Central memory CD8-positive, alpha-beta T cell (primary cell): ENCODE measurements at places on chromosomes 2 and 18.

- DNase-seq = no peak
These were observed 97.2 kb upstream of the GLI2 start for GRCh38 chr2:120638450-120638849.

DNA sequence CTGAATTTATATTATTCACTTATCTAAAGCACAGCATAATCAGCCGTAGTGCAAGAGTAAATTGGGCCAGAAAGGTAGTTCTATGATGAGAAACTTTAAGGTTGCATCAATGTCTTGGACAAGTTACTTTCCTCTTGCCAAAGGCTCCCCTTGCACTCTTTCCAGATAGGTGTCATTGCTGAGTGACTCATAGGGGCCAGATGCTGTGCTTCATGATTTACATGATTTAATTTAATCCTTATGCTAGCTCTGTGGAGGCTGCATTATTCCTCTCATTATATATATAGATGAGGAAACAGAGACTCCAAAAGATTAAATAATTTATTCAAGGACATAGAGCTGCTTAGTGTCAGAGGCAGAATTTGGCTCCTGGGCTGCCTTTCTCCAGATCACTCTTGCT, 5.0 kb downstream of the CFAP221 start:
- DNase-seq = no peak

- DNase-seq = no peak
These were observed 50.4 kb downstream of the PDK1 start for GRCh38 chr2:172606285-172606684.

GRCh38 chr2:207956771-207957170, 68.6 kb downstream of the PLEKHM3 start:
- no peak for DNase-seq

DNA sequence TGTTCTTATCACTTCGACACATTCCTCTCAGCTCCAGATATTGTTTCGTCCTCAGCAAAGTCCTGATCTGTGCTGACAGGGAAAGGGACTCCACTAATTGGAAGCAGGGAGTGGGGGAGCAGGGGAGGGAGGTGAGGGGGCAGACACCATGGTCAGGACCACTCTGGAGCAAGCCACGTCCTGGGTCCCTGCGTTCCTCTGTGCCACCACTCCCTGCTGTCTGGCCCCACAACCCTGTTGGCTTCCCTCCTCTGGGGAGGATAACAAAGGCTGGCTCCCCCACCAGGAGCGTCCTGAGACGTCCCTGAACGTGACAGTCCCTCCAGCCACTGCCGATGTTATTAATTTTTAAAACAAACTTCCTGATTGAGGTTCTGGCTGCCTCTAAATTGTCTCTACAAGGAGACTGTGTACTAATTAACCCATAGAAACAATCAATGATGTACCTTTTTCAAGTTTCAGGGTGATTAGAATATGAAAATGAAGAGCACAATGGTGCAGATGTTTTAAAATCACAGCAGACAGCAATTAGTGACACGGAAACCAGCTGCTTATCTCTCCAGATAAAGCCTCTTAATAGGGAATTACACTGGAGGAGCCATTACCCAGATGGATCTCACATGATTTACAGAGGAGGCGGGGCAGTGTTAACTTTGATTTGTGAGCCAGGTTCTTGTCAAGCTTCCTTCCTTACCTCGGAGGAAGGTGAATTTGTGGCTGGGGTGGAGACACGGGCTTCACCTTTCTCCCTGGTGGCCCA, 257.5 kb downstream of the SETBP1 start:
- no peak for DNase-seq

DNA sequence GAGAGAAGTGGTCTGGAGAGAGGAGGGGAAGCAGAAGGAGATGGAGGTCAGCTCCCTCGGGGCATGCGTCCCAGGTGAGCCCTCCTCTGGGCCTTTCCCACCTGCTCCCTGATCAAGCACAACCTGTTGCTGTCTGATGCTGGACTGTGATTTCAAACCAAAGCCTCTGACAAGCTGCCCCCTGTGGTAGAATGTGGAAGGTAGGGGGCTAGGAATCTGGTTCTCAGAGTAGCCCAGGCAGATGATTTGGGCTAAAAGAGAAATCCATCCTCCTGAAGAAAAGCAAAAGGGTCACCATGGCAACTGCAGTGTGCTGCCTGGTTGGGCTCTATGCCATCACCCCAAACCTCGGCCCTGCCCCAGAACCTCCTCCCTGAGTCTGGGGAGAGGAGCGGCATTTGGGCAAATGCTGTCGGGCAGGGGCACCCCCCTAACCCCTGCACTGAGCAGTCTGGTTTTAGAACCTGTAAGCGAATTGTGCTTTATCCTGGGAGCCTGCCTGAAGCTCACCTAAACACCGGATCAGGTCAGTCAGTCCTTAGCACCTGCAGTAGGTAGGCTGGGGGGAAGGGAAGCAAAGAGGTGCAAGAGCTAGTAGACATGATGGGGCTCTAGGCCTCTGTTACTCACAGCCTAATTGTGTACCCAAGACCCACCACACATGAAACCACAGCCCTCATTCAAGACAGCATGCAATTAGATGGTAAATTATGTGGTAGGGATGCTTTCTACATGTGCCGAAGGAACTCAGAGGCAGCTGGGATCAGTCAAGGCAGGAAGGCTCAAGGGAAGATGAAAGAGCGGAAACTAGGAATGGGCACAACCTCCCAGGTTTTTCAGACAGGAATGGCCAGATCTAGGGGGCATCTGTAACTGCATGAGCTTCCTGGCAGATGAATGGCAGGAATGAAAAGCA, 83.5 kb downstream of the DNMT3A start:
- no peak for DNase-seq

- no peak for DNase-seq
These were observed 419.6 kb downstream of the DLGAP1 start for GRCh38 chr18:4035521-4035920.

GRCh38 chr2:176817061-176817565, 395.5 kb upstream of the HNRNPA3 start:
- no peak for DNase-seq

GRCh38 chr2:117086943-117087250, 727.6 kb upstream of the DDX18 start:
- DNase-seq = no peak

GRCh38 chr2:105090091-105090490, 52.2 kb downstream of the MRPS9 start:
- no peak for DNase-seq

- DNase-seq = no peak
These were observed 261.5 kb upstream of the TANK start for GRCh38 chr2:160898581-160899307.

DNA sequence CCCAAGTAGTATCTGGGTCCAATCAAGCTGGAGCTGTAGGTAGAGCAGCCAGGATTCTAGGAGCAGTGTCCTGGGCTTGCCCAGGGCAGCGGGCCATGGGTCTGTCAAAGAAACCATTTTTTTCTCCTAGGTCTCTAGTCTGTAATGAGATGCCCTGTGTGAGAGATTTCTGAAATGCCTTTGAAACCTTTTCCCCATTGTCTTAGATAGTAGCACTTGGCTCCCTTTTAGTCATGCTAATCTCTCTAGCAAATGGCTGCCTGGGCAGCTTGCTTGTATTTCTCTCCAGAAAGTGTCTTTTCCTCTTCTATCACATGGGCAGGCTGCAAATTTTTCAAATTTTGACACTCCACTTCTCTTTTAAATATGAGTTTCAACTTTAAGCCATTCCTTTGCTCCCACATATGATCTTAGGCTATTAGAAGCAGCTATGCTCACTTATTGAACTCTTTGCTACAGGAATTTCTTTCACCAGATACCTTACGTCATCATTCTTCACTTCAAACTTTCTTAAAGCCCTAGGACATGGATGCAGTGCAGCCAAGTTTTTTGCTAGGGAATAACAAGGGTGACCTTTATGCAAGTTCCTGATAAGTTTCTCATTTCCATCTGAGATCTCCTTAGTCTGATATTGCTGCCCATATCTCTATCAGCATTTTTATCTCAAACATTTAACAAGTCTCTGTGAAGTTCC, 890.2 kb upstream of the VRK2 start:
- DNase-seq = no peak

- DNase-seq = no peak
These were observed 55.4 kb downstream of the MAPRE2 start for GRCh38 chr18:35096677-35097011.

GRCh38 chr2:37774976-37775907, 103.8 kb upstream of the CDC42EP3 start:
- no peak for DNase-seq

GRCh38 chr2:147345246-147345645, 499.6 kb upstream of the ACVR2A start:
- no peak for DNase-seq

GRCh38 chr2:128734521-128735295, 416.0 kb upstream of the HS6ST1 start:
- no peak for DNase-seq

- DNase-seq = no peak
These were observed 26.9 kb downstream of the RAPGEF4 start for GRCh38 chr2:172762574-172762973.

- DNase-seq = no peak
These were observed 31.9 kb upstream of the RPIA start for GRCh38 chr2:88659538-88659915.

DNA sequence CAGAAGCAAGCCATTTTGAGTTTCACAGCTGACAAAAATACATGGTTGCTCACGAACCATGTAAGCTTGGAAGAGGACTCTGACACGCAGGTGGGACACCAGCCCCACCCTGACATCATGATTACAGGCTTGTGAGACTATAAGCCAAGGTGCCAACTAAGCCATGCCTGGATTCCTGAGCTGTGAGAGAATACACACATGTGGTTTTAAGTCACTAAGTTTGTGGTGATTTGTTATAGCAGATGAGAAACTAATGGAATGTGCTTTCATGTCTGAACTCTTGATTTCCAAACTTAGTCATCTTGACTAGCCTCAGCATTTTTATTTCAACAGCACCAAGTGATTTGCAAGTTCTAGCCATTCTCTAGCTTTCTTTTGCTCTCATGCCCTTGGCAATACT, 676.1 kb upstream of the CELF4 start:
- no peak for DNase-seq

- DNase-seq = no peak
These were observed 410.4 kb downstream of the MEIS1 start for GRCh38 chr2:66845307-66845706.

GRCh38 chr2:118667964-118668363, 179.5 kb downstream of the EN1 start:
- DNase-seq = no peak

DNA sequence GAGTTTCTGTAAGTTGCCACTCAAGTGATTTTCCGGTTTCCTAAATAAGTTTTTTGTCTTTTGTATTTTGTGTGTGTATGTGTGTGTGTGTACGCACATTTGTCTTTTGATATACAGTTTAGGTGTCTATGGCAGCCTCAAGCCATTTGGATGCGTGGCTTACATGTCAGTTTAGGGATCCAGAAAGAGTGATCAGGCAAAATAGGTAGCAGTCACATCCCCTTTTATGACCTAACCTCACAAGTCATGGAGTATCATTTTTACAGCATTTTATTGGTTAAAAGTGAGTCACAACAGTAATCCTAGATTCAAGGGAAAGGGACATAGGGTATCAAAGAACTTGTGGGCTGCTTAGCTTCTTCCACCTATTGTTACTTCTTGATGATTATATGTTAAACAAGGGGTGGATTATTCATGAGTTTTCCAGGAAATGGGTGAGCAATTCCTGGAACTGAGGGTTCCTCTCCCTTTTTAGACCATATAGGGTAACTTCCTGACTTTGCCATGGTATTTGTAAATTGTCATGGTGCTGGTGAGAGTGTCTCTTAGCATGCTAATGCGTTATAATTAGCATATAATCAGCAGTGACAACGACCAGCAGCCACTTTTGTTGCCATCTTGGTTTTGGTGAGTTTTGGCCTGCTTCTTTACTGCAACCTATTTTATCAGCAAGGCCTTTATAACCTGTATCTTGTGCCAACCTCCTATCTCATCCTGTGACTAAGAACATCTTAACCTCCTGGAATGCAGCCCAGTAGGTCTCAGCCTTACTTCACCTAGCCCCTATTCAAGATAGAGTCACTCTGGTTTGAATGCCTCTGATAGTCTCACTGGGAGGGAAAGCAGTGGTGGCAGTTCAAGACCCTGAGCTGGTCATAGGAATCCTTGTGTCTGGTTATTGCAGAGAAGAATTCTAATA, 8.6 kb upstream of the SOCS6 start:
- no peak for DNase-seq

DNA sequence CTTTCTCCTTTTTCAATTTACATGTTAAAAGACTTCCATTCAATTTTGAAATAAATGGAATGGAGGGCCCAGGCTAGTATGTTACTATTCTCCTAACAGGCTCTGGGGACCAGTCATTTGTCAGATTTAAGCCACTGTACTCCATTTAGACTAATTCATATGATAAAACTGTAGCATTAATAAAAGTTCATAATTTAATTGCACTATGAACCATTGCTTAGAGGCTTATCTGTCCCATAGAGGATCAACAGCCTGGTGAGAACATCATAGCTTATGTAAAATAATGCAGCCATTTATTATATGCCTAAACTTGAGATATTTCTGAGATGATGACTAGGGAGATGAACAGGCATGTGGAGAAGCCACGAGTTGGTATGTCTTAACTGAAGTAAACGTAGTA, 156.0 kb downstream of the RIT2 start:
- DNase-seq = no peak

DNA sequence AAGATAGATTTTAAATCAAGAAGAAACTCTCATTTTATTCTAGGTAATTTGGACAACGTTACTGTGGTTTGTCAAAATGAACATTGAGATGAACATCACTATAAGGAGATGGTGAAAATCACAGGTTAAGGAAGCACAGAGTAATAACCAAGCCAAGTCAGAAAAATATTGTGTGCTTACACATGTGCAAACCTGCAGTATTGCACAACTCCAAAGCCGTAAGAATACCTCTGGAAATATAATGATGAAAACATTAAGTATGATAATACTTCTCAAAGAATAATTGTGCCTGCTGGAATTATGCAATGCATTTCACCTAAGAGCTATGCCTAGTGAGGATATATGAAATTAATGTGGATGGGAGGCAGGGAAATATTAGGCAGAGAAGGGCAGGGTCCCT, 21.1 kb upstream of the GALNT5 start:
- no peak for DNase-seq

DNA sequence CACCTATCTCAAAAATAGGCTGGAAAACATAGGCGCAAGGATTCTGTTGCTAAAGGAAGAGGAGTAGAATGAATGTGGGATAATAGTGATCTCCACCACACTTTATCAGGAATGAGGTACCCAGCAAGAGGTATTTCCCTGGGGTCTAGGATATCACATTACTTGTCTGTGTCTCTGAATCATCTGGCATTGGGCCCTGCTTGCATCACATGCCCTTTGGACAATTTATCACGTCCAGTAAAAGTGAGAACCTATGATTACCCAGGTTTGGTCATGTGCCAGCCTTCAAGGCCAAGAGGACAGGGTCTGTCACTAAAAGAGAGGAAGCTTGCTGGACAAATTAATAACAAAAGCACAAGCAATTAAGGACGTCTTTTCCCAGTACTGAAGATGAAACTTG, 11.4 kb upstream of the TRAPPC8 start:
- DNase-seq = no peak
